ENCODE measurements at places on chromosomes 4 and X.
A peak's percentile ranks its signal among the peaks of the same experiment; 100 is the strongest.

DNA sequence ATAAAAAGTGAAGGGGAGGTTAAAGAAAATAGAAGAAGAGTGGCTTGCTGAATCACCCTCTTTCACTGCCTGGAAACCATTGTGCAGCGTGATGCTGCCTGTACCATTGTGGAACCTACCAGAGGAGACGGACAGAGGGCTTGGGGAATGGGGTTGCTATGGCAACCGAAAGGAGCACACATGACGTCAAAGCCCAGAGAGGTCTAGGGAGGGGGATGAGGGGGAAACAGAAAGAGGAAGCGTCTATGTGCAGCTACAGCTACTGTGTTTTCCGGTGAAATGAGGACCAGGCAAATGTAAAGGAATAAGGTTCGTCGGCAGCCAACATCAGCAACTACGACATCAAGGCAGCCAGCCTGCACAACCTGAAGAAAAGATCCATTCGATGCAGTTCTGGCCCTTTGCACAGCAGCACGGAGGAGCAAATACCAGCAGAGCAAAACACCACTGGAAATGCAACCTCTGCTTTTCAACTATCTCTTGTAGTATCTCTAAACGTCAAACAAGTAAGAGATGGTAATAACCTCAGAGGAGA is at the start of gene MAPK10:
Gene MAPK10, minus strand, starts transcription at position 110 of the 535 bp plus-strand sequence.
- peak; percentile 90 for DNase-seq

DNA sequence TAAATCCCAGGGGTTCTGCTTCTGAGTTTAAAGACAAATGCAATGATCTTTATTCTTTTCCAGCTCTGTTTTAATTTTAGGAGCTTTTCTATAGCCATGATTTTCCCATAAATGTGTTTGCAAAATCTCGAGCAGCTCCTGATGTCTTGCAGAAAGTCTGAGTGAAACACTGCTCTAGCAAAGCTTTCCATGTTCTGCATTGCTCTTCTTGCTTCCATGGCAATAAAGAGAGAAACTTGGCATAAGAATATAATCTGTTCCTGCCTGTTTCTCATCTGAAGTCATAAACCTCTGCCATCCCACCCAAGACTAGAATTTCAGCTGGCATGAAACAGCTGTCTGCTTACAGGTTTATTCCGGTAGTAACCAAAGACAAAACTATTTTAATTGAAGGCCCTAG is 254.5 kb downstream of the SPRY1 start:
- no peak for DNase-seq

- peak; percentile 34 for DNase-seq
Measured at GRCh38 chrX:118536687-118537461, 41.3 kb downstream of the DOCK11 start.

- DNase-seq = peak; percentile 45
Measured at GRCh38 chr4:88613417-88613875, 21.2 kb downstream of the HERC3 start.

DNA sequence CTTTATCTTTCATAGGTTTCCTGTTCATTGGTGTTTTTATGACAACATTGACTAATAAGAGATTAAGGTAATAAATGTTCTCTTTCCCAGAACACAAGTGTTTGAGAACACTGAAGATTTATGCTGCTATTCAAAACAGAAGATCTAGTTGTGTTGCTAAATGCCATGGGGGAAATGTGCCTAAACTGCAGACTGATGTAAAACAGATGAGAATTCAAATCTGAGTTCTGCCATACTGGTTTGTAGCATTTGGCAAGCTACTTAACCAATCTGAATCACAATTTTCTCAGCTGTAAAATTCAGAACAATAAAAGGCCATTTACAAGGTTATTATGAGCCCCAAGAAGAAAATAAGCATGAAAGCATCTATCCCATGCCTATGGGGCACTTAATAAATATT is 2.3 kb downstream of the SLC10A6 start:
- no peak for DNase-seq

GRCh38 chr4:182904211-182904761 is 12.9 kb downstream of the DCTD start:
- no peak for DNase-seq

DNA sequence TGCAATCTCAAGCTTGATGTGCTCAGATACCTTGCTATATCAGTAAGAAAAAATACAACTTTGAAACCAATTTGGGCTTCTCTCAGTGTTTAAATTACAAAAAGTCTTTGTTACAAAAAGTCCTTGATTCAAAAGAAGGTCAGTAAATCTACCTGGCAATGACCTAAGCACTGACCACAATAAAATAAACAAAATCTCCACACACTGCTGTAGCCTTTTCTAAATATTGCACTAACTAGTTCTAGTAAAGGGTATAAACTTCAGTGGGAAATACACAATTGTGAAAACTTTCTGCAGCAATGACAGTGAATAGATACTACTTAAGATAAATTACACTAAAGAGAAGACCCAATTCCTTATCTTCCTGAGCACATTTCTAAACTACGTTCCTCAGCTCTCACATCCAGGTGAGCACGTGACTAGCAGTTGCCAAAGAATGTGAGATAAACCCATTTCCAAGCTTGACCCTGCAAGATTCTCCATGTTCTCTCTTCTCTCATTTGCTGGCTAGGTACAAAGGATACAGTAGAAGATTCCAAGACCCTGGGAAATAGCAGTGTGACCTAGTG is 81.4 kb upstream of the GPR34 start:
- no peak for DNase-seq

DNA sequence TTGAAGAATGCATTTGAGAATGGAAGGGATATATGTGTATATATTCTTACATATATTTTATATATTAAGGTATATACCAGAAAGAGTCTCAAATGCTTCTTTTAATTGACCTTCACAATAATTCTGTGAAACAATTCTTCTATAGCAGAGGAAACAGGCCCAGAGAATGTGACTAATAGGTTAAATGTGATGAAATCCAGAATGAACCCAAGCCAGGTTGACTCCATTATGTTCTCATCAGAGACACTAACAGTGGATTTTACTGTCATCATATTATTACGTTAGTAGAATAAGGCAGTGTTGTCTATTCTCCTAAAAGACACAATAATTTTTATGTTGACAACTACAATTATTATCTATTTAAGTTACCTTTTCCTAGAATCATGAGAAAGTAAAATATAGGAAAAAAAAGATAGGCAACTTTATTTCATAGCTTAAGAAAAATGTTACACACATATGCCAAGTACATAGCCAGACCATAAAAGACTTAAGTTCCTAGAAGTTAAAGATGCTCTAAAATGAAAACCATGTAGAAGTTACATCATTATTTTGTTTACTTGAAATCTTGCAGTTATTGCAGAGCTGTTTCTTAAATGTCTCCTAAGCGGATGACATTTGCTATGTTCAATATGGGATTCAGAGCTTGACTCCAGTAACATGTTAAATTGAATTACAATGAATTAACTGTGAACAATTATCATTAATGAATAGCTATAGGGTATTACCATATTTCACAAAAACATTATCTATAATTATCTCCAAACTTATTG is 56.2 kb upstream of the ANKRD50 start:
- no peak for DNase-seq

DNA sequence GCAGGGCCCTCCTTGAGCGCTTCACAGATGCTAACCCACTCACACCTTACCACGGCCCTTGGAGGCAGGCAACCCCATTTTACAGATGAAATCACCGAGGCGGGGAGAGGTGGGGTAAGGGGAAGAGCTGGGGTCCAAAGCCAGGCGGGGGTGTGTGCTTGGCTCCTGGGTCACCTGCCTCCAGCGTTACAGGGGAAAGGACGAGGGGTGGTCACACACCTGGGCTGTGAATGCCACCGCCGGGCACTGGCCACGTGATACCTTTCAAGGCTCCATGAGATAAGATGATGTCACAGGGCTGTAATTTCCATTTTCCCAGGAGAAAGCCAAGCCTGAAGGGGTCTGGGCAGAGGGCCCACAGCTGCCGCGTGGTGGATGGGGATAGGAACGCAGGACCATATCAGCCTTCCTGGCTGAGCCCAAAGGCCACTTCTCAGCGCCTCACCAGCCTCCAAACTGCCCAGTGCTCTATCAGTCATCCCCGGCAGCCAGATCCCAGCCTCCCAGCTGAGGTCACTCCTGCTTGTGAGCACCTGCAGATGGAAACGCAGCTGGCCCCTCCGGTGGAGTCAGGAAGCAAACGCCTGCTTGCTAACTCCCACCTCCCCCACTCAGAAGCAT is 62.4 kb upstream of the CRMP1 start:
- DNase-seq = no peak

DNA sequence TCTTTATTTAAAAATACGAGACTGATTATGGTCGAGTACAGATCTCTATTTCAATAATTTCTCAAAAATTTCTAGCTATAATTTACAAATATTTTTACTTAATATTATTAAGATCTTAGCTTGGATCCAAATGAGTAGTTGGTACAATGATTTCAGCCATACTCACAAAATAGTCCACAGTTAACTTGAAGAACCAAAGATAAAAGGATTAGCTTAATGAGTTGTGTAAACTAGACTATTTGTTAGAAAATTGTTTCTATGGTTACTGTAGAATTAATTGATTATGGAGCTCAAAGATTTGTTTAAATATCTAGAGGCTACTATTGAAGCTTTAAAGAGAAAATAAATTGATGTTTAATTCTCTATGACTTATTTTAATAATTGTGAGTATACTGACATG is 1.6 kb downstream of the UGT2B10 start:
- DNase-seq = no peak

GRCh38 chr4:13344216-13344615 is 139.9 kb downstream of the RAB28 start:
- no peak for DNase-seq

- DNase-seq = no peak
Measured at GRCh38 chr4:144906181-144906925, 191.6 kb downstream of the ANAPC10 start.
